ENCODE measurements at places on chromosomes 6 and 20.

DNA sequence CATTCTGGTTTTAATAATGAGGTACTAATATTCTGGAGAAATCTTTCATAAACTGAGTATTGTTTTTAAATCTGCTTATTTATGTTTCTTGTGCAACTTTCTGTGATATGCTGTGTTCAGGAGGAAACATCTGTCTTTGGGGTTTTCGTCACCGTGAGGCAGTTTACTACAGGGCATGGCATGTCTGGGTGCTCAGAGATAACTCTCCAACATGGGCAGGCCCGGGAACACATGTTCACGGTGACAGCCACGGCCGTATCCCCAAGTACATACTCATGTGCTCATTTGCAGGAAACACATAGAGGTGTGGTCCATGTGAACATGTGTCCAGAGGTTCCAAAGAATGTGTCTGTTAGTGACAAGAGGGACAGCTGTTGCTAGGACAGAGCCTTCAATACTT, 62.1 kb upstream of the CNKSR3 start:
- no peak for DNase-seq

GRCh38 chr6:146850238-146850896, 251.6 kb downstream of the ADGB start:
- DNase-seq = no peak

DNA sequence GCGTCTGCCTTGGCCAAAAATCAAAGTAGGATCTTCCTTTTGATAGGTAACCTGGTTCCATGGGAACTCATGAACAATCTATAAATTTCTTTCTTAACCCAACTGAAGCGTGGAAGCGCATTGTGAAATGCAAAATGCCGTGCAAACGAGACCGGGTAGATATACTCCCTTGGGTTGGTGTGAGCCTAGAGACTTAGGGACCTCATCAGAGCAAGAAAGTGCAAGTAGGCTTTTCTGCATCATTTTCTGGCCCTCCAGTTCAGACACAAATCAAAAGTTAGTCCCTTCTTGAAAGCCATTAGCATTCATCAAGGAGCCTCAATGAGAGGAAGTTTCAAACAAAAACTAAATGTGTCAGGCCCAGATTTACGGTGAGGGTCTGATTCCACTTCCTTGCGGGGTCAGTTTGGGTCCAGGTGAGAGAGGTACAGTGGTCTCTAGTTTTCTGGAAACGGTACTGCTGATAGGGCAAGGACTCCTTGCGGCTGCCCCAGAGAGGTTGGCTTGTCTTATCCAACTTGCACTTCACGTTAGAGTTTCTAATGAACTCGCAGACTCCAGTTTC, 5.3 kb upstream of the ZNF184 start:
- DNase-seq = no peak

GRCh38 chr6:38593998-38594665, 45.6 kb downstream of the BTBD9 start:
- no peak for DNase-seq

DNA sequence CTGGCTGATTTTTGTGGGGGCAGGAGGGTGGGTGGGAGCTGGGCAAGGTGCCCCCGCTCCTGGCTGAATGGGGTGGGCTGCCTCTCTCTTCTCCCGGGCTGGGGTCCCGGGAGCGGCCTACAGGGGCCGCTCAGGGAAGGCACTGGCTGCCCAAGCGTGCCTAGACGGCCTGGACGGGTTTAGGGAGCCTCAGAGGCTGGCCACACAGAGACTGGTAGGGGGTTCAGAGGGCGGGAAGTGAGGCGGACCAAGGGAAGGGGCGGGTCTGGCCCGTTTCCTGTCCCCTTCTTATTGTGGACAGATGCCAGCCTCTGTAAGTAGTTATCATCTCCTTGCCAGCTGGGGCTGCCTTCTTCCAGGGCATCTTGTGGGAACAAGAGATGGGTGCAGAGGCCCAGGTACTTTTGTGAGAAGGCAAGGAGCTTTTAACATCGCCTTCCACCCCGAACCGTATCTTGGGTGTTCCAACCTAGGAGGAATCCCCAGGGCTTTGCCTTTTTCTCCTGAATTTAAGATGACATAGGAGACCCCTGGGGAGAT, 437 bp downstream of the CD40 start:
- DNase-seq = no peak

GRCh38 chr20:25605148-25605547, 18.7 kb downstream of the NANP start:
- no peak for DNase-seq
